ENCODE measurements at places on chromosomes 12 and 14. TPM values are rescaled to one million over a fixed set of nuclear protein-coding genes. Genes with fewer than 3 reads are reported as not detected.

CSRP2 gene
- total RNA-seq, result 10.1 TPM

ASCL1 gene
- total RNA-seq, result not detected

PGF gene
- 3.5 TPM for total RNA-seq

CNTN1 gene
- total RNA-seq, result 29.7 TPM

INHBC gene
- total RNA-seq, result not detected

TMEM117 gene
- 24.2 TPM for total RNA-seq

DNA sequence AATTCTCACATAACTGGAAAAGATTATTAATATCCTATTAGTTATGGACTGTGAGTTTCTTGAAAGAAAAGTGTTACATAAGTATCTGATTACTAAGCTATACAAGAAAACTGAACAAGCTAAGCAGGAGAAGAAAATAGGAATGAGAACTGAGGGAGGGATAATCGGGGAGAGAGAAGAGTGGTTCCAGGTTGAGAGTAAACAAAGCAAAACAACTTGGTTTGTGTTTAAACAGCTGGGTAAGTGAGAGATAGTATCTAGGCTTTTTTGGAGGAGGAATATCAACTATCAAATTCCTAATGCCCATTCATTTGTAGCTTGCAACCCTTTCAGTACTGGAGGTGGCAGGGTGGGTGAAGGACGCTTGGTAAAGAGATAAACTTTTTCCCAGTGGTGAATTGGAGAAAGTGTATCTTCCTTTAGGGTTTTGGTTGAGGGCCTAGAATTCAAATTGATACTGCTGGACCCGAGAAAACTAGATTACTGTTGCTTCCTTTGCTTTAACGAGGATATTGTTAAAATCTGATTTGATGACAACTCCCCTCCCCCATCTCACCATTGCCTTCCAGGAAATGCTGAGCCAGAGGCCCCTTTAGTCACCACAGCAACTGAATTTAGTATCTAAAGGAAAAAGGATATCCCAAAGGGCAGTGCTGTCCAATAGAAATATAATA, 2.0 kb upstream of the SLC2A3 start:
- no peak for DNase-seq

- no peak for DNase-seq
Measured at GRCh38 chr12:49974231-49974675, 1.5 kb downstream of the AQP6 start.

DNA sequence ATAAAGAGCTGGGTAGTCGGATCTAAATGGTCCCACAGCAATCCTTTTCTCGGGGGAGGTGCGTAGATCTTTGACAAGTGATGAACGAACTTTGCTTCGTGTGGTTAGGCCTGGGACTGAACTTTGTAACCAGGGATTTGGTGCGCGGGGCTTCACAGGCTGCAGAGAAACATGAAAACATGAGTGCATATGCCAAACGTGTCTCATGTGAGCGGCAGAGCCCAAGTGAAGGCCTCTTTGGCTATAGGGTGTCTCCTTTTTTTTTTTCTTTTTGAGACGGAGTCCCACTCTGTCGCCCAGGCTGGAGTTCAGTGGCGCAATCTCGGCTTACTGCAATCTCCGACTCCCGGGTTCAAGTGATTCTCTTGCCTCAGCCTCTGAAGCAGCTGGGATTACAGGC, 12.0 kb upstream of the RIOX1 start:
- no peak for DNase-seq

DNA sequence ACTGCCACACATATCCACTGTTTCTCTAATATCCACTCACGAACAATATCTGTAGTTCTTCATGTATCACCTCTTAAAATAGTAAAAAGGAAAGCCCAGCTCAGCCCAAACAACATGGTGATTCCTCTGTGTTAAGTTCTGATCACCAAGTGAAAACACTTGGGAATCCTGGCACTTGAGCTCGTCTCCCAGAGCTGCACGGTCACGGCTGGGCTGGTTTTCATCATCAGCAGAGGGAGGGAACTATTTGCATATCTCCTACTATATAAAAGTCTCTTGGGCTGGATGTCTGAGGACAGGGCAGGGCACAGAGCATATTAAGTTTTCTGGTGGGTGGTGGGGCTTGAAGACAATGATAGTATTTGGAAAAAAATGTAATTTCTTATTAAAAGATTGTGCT, 870.6 kb downstream of the TMEM121 start:
- DNase-seq, result no peak

GRCh38 chr14:70807898-70808415, 1.4 kb downstream of the MAP3K9 start:
- no peak for DNase-seq

DNA sequence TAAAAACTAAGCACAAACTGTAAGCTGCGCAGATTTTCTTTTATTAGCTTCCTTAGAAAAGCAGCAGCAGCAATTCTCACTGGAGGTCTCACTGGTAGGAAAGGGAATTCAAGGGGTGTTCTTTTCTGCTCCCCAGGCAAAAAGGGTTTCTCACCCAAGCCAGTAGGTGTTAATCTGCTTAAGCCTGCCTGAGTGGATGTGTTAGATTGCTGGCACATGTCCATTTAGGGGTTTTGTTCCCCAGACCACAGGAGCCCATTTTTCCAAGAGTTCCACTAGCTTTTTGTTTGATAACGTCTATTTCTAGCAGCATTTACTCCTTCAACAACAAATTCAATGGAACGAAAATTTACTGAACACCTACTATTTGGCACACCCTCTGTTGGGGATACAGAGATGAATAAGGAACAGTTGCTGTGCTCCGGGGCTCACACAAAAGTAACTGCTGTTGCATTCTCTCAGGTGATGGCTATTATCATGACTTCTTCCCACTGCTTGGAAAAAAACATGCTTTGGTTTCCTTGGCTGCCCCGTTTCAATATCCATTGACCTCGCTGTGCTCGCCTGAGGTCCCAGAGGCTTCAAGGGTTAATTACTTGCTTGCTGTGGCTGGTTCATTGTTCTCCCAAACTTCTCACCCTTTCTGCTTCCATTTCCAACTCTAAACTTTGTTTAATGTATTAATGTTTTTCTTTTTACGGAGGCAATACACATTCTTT, 31.1 kb upstream of the RIC8B start:
- DNase-seq, result no peak

- DNase-seq, result no peak
Measured at GRCh38 chr14:64637735-64638473, 66.3 kb upstream of the PLEKHG3 start.

DNA sequence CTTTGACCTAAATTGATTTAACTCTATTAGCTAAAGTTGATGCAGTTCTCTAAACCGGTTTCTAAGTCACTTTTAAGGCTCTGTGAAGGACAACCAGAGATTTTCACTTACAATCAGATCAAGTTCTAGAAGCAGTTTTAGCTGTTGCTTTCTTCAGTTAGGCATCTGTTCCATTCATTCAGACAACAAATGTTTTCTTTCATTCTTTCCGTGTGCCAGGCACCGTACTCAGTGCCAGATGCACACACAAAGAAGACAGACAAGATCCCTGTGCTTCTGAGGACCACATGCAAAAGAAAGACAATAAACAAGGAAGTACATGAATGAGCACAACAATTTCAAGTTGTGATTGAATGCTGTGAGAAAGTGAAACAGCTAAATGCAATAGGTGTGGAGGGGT, 11.1 kb upstream of the EGLN3 start:
- DNase-seq, result no peak

- no peak for DNase-seq
Measured at GRCh38 chr14:68667313-68667791, 125.5 kb downstream of the ZFP36L1 start.

DNA sequence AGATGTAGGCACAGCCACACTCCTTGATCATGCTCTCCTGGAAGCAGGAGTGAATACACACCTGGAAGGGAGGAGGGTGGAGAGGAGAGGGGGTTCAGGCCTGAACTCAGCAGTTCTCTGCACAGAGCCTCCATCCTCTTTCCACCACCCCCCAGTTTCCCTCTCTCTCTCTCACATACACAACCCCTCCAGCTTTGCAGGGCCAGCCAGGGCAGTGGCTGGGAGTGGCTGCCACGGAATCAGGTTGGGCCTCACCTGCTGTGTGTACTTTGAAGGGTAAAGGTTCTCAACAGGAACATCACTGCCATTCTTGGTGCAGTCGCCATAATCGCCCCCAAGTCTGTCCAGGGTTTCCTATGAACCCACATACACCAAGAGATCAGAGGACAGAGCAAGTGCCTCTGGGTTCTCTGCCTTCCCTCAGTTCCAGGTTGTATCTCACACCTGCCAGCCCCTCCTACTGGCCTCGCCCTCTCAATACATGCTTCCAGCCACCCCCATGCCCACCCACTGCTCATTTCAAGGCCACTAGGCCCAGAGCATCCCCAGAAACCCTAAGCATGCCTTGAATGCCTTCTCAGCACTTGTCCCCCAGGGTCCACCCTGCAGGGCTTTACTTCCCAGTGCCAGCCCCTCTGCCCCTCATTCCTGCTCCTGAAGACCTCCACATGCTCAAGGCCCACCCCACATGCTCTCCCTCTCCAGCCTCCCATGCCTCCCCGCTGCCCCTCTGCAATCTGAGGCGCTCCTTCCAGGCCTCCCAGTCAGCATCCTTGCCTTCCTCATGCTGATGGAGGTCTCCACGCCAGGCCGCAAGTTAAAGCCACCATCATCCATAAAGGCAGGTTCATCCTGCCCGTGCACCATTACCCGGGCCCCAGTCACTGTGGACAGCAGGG, 12.9 kb upstream of the TNFRSF1A start:
- DNase-seq, result no peak

GRCh38 chr12:25455696-25456095, 97.4 kb downstream of the LMNTD1 start:
- no peak for DNase-seq

DNA sequence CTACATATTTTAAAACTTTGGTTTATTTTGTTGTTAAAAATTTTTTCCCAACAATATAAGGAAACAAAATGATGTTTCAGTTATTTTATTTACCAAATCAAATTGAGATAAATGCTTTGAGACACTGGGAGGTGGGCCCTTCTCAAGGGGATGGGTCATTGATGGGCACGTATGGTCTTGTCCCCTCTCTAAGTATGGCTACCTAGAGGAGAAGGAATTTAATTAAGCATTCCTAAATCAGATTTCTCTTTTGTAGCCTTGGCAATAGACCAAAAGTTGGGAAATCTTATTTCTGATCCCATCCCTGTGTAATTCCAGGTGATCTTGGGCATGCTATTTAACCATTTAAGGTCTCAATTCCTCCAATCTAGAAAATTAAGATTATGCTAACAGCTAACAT, 79.0 kb downstream of the SCN8A start:
- no peak for DNase-seq

- no peak for DNase-seq
Measured at GRCh38 chr12:106170285-106170684, 31.5 kb upstream of the NUAK1 start.

DNA sequence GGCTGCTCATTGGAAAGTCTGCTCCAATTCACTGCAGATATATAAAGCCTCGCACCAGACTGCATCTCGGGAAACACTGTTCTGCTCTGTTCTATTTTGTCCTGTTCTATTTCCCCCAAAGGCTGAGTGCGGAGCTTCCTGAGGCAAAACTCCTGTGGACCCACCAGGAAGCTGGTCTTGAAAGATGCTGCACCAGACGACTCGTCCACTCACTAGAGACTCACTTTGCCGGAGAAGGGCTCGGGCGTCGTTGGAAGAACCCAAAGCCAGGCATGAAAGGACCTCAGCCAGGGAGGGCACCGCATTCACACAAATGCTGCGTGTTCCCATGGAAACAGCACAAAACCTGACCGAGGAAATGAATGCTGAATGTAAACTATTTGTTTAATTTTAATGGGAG, 331.2 kb upstream of the SFSWAP start:
- no peak for DNase-seq

GRCh38 chr12:39622306-39622705, 2.7 kb upstream of the ABCD2 start:
- DNase-seq, result no peak

GRCh38 chr12:42757624-42758119, 168.1 kb upstream of the PRICKLE1 start:
- no peak for DNase-seq

- DNase-seq, result no peak
Measured at GRCh38 chr12:114306646-114307045, 99.3 kb downstream of the TBX5 start.

Data from suprapubic skin (tissue), 4 donors.